ENCODE measurements at places on chromosomes 6 and 20. TPM values are rescaled to one million over a fixed set of nuclear protein-coding genes. Genes with fewer than 3 reads are reported as not detected.
A peak's percentile ranks its signal among the peaks of the same experiment; 100 is the strongest.

The ACTL10 gene
- 3.4 TPM for total RNA-seq

The PPP1R3G gene
- total RNA-seq, result 0.14 TPM

The FAM184A gene
- 11.2 TPM for total RNA-seq

The PGC gene
- 8.9 TPM for total RNA-seq

The CLPSL1 gene
- not detected for total RNA-seq

DNA sequence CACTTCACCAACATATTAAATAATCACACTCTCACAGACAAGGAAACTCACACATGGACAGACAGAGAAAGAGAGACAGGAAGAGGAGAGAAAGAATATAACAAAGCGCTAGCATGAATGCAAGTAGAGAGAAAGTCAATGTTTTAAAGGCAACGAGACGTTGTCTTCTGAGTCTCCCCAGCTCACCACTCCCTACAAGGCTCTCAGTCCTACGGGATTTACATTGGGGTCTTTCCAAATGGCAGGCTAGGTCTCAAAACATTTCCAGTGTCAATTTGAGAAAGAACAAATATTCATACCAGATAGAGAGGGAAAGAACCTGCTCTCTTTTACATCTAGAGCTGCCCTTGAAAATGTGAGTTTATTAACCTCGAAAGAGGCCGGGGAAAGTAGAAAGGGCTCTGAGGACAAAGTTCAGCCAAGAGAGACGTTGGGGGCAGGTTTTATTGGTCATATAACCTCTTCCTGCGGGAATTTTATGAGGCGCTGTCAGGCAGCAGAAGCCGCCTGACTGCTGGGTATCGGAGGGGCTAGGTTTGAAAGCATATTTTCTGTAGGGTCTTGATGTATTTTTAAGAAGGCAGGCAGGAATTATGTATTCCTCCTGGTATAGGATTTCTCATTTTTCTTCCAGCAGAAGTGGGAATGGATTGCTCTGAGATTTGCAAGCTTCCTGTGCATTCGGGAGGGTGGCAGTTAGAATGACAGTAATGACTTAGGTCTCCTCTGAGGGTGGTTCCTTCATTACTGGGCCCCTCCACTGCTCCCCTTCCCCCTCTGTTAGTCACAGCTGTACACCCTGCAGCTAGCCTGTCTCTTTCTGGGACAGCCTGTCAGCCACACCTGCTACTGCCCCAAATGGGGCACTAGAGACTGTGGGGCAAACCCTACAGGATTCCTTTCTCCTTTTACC, 34.4 kb upstream of the KIF16B start:
- 0 out of 2 replicates have a peak, but pooled peaks cover 1% of the 10 kb centered on the region for H3K36me3 ChIP-seq
- H3K27me3 ChIP-seq, result no peaks in the 10 kb centered on the region
- peaks cover 13% of the 10 kb centered on the region for H3K4me1 ChIP-seq
- H3K27ac ChIP-seq, result no peak overlapping the region

GRCh38 chr6:13952101-13952500, 27.3 kb downstream of the RNF182 start:
- no peak for DNase-seq
- H3K27me3 ChIP-seq, result no peaks in the 10 kb centered on the region
- H3K4me3 ChIP-seq, result no peak overlapping the region
- H3K4me1 ChIP-seq, result no peaks in the 10 kb centered on the region
- H3K27ac ChIP-seq, result no peak overlapping the region
- H3K36me3 ChIP-seq, result no peaks in the 10 kb centered on the region

DNA sequence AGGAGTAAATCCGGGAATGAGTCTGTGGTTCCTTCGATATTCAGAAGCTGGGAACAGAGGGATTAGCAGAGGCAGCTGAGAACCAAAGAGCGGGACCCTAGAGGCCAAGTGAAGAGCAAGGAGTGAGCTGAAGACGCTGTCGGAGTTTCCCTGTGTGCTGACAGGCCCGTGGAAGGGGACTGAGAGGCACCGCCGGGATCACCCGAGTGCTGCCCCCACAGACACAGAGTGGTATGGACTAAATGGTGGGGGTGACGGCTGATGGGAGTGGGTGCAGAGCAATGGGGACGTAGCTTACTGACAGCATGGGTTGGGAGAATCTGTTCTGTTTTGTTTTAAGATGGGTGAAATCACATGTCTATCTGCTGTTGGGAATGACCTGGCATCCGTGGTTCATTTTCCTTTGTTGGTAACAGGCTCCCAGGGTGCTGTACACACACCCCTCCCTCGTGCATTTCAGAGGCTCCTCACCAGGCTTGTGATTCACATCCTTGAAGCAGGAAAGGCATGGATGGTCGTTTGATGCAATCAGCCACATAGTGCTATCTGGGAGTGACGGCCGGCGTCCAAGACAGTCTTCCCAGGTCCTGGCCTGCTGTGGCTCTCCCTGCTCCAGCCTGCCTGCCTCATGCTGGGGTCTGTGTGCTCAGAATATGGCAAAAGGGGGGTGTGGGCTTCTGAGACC, 97.4 kb downstream of the THBS2 start:
- no peak overlapping the region for H3K27ac ChIP-seq
- no peak for DNase-seq
- no peaks in the 10 kb centered on the region for H3K36me3 ChIP-seq
- no peaks in the 10 kb centered on the region for H3K4me1 ChIP-seq
- no peaks in the 10 kb centered on the region for H3K27me3 ChIP-seq

DNA sequence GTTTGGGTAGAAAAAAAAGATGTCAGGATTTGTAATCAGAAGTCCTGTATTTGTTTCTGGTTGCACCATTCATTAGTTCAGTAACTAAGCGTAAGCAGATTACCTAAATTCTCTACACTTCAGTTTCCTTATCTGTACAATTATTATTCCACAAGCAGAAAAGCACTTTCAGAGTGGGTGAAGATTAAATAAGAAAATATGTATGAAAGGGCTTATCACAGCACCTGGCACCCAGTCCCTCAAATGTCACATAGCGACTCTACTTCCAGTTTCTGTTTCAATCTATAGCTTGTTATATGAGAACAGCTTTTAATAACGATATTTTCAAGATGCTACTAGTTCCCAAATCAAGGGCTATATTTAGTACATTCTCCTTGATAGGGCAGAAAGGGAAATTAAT, 31.4 kb downstream of the RGS17 start:
- H3K36me3 ChIP-seq, result no peaks in the 10 kb centered on the region
- no peak overlapping the region for H3K27ac ChIP-seq
- DNase-seq, result no peak
- no peaks in the 10 kb centered on the region for H3K27me3 ChIP-seq
- no peak overlapping the region for H3K4me3 ChIP-seq

DNA sequence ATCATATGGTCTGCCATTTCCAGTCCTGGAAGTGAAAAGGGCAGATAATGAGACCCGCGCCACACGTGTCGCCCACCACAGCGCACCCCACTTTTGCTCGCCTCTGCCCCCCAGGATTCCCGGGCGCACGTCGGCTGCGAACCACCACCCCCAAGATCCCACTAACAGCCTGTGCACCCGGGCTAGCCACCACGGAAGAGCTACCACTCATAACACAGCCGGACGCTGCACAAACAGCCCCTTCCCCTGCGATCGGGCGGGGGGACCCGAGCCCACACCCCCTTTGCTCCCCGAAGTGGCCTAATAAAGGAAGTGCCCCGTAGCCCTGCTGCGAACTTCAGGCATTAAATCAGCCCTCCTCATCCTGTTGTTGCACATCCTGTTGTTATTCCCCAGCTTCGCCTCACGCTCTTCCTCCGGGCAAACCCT, 506 bp downstream of the CITED2 start:
- H3K4me1 ChIP-seq, result peaks cover 50% of the 10 kb centered on the region
- peak overlapping the region; percentile 90 for H3K4me3 ChIP-seq
- peak overlapping the region; percentile 95 for H3K27ac ChIP-seq

DNA sequence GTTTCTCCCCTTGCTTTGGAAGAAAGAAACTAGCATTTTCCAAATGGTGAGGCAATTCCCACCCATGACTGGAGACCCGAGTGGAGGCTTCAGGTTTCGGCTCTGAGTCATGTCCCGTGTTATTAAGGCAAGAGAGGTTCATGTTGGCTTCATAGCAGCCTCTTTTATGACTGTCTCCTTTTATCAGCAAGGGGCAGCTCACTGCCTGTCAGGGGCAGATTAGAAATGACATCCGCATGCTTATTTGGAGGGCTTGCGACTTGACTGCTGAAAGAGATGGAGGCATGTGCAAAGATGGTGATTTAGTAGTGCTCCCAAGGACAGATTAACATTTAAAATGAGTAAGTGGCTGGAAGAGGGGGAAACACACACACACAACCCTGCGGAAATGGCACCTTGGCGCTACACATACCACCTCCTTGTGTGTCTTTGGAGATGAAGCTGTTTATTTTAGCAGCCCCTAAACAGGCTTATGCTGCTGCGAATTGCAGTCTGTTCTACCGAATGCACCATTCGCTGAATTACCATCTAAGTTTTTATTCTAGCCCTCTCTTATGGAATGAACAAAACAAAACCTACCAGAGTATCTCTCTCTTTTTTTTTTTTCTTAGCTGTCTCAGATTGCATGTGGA, 52.1 kb upstream of the VSTM2L start:
- no peak for DNase-seq
- H3K4me3 ChIP-seq, result no peak overlapping the region
- H3K27ac ChIP-seq, result no peak overlapping the region
- peaks cover 1% of the 10 kb centered on the region for H3K36me3 ChIP-seq
- peaks cover 8% of the 10 kb centered on the region for H3K4me1 ChIP-seq

DNA sequence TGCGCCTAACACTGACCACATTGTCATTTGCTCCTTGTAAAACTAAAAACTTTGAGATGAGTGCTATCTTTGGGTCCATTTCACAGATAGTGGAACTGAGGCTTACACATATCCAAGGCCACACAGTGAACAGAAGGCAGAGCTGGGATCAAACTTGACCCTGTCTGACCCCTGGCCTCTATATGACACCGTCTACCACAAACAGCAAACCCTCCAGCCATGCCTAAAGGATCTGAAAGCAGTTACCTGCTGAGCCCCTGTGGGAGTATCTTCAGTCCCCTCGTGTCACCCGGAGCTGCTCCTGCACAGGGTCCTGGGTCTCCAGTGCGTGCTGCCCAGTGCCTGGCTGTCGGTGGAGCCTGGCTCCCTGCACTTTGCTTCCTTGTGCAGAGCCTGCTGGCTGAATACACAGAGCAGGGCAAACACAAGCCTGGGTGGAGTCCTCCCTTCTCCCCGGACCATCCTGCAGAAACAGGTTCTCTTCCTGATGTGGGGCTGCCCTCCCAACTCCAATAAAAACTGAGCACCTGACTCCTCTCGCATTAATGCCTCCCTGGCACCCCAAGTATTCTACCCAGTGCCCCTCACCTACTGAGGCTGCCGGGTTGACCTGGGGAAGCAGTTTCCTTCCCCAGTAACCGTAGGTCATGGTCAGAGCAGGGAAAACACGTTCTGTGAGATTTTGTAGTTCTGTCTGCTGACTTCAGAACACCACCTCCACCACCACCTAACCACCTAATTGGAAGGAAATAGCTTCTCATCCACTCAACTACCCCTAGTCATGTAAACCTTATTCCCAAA, at the start of gene BCAS1:
TSS of gene BCAS1 (minus strand) at position 408 of the 801 bp plus-strand sequence. CDS start 11,876 bp downstream, outside the sequence.
- peak within 1 kb of the TSS; percentile 64 for H3K27ac ChIP-seq
- no peaks in the 10 kb centered on the region for H3K36me3 ChIP-seq
- peak within 1 kb of the TSS; percentile 11 for H3K4me3 ChIP-seq
- DNase-seq, result peak; percentile 70
- H3K27me3 ChIP-seq, result no peaks in the 10 kb centered on the region

DNA sequence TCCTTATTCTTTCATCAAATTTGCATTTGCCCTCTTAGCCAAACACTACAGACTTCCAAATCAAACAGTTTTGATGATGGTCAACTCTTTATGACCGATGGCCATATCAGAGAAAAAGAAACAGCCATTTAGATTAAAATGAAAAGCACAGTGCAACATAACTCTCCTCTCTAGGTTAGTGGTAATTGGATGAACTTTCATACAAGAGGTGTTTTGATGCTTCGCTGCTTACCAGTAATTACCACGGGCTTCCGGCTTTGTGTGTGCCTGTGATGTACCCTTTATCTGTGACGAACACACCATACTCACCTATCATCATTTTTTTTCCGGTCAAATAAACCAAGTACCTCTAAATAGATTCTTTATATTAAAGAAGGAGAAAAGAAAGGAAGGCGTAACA, 181.8 kb downstream of the FOXA2 start:
- H3K36me3 ChIP-seq, result no peaks in the 10 kb centered on the region
- H3K27ac ChIP-seq, result peak overlapping the region; percentile 39
- H3K4me3 ChIP-seq, result no peak overlapping the region
- peaks cover 15% of the 10 kb centered on the region for H3K4me1 ChIP-seq
- DNase-seq, result no peak

DNA sequence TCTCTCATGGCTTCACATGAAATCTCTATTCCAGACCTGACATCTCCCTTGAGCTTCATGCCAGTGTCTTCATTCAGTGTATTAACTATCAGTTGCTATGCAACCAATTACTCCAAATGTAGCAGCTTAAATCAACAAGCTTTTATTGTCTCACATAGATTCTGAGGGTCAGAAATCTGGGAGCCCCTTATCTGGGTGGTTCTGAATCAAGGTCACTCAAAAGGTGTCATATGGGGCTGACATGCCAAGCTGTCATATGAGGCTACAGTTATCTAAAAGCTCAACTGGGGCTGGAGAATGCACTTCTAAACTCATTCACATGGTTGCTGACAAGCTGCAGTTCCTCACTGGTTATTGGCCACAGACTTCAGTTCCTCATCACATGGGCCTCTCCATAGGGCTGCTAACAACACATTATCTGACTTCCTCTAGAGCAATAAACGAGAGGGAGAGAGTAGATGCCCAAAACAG, 7.3 kb upstream of the CGA start:
- H3K4me3 ChIP-seq, result no peak overlapping the region
- no peak for DNase-seq
- H3K27ac ChIP-seq, result no peak overlapping the region
- no peaks in the 10 kb centered on the region for H3K27me3 ChIP-seq
- H3K4me1 ChIP-seq, result peaks cover 9% of the 10 kb centered on the region

DNA sequence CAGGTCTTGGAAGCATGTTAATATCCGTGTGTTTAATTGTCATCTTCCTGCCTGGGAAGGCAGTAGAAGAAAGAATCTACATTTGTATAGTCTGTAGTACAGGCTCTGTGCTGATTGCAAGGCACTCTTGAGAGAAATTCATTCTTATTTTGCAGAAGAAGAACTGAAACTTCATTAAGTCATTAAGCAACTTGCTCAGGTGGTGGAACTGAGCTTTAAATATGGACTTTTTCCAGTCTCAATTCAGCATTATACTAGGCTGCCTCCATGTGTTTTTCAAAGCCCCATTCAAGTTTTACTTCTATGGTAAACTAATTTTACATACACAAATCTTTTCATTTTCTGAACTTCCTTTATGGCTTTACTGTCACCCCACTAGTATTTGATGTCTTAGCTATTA, 18.7 kb downstream of the ZNF451 start:
- no peak overlapping the region for H3K27ac ChIP-seq
- no peak for DNase-seq
- H3K4me3 ChIP-seq, result no peak overlapping the region
- no peaks in the 10 kb centered on the region for H3K27me3 ChIP-seq
- H3K36me3 ChIP-seq, result no peaks in the 10 kb centered on the region

Measured in Caco-2 (cell line).